Hindlimb muscle (tissue), 1 donor: ENCODE measurements at places on chromosomes 5 and 9. TPM values are rescaled to one million over a fixed set of nuclear protein-coding genes. Genes with fewer than 3 reads are reported as not detected.

Gene SLC24A2
- polyA plus RNA-seq, result 1.2 TPM

Gene RMI1
- 8.1 TPM for polyA plus RNA-seq

- DNase-seq, result no peak
Observed at GRCh38 chr5:119220576-119221197, 135.1 kb upstream of the TNFAIP8 start.

DNA sequence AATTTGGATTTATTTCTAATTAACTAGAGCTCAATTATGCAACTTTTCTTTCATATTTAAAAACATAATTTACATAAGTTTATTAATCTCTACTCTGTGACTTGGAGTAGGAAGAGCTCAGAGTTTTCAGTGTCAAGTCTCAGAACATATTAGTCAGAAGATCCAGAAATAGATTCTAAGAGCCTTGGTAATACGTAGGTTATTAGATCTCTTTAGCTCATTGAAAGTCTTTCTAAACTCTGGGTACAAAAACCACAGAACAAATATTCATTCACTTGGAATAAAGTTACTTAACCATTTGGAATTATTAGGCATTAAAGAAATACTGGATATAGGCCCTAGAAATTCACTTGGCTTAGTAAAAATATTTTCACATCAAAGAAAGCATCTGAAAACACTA is 26.3 kb upstream of the ISCA1 start:
- no peak for DNase-seq

DNA sequence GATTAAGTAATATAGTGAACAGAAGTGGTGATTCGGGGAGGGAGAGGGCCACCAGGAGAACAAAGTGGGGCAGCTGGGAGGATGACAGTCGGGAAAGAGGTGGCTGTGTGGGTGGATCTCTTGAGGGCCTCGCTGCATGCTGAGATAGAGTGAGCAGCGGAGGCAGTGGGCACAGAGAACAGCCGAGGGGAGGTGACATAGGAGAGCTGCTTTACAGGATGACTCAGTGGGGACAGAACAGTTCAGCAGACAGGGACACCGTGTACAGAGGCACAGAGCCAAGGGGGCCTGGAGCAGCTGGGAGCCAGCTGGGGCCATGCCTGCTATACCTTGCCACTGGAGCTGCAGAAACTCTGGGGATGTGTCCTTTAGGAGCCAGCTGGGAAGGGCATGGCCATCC is 273.9 kb downstream of the GADD45G start:
- no peak for DNase-seq
